ENCODE measurements at places on chromosomes 7 and 10.
A peak's percentile ranks its signal among the peaks of the same experiment; 100 is the strongest.

- DNase-seq = no peak
These were observed 28.0 kb upstream of the GNAI1 start for GRCh38 chr7:80106498-80107113.

- no peak for DNase-seq
These were observed 24.6 kb upstream of the FAM170B start for GRCh38 chr10:49158404-49158803.

GRCh38 chr10:77214799-77215198 lies 422.8 kb downstream of the KCNMA1 start:
- no peak for DNase-seq

DNA sequence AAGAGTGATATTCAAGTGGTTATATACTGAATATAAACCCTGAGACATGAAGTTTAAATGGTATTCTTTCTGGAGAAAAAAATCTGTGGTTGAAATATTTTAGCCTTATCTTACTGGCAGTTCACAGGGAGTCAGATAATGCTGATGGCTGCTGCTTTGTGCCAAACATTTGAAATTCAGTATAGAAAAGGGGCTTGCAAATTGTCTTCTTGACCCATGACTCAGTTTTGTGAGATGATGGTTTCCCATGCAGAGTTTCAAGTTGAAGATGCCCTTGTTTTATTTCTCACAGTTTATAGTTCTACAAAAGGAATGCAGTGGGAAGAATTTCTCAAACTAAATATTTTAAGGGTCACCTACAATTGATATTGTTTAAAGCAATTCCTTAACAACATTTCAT lies 251.1 kb upstream of the MEOX2 start:
- no peak for DNase-seq

DNA sequence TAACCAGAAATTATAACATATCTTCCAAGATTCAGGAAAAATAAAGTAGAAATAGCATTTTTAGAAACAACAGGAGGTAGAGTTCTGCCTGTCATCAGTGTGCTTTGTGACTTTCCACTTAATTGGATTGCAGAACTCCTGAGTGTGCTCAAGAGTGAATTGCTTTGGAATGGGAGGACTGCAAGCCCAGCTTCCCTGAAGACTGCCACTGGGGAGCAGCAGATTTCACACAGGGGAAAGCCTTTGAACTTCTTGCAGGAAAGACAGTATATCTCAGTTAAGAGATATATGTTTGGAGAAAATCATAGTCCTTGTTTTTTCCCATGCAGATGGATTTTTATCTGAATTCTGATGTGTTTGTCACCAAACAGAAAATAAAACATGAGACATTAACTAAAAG lies 124.5 kb downstream of the TMEM168 start:
- no peak for DNase-seq

DNA sequence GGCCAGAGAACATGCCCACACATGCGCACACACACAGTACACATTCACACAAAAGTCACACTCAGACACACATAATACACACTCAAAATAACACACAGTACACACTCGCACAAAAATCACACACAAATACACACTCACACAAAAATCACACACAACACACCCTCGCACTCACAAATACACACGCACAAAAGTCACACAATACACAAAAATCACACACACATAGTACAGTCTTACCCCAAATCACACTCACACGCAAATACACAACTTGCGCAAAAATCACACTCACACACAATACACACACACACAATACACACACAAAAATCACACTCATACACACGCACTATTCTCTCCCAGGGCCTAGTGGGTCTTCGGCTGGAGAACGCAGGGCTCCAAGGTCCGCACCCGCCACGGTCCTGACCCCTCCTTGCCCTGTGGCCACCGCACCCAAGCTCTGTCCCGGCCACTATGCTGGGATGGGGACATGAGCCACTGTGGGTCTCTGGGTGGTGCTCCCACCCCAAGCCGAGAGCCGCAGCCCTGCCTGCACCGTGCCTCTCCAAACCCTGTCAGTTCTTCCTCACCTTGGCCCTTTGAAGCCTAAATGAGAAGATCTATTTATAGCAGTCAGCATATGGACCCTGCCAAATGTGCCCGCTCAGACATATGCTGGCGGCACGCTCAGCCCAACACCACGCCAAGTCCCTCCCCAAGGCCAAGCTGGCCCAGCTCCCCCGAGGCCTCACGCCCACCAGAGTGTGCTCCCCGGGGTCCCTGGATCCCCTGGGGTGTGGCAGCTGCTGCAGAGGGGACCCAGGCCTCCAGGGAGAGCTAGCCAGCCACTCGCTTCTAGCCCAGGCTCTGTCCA lies 55.9 kb downstream of the ELFN1 start:
- no peak for DNase-seq

DNA sequence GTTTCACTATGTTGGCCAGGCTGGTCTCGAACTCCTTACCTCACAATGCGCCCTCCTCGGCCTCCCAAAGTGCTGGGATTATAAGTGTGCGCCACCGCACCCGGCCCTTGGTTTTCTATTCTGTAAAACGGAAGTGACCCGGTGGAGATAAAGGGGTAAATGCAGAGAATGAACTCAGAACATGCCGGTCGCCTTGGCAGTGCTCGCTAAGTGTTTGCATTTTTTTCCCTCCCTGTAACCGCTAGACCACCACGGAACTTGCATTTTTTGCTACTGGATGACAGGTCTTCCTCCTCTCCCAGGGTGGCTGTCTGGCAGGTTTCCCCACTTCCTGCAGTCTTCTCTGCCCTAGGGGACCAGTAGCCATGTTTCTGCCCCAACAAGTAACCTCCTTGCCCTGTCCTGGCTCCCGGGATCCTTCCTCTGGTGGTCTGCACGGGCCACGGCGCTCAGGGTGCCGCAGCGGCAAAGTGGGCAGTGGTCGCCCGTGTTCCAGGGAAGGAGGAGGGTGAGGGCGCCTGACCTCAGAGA lies 18.8 kb upstream of the GNA12 start:
- no peak for DNase-seq

GRCh38 chr7:131919920-131920709 lies 363.7 kb upstream of the PODXL start:
- DNase-seq = no peak

GRCh38 chr7:108135446-108136190 lies 5.5 kb upstream of the LAMB4 start:
- DNase-seq = no peak

GRCh38 chr7:50631639-50632038 lies 66.4 kb upstream of the DDC start:
- no peak for DNase-seq

- no peak for DNase-seq
These were observed 4.8 kb upstream of the TRDMT1 start for GRCh38 chr10:17206210-17206709.

- no peak for DNase-seq
These were observed 567 bp downstream of the GTF2IRD1 start for GRCh38 chr7:74454021-74454924.

- no peak for DNase-seq
These were observed 16.1 kb upstream of the CAV2 start for GRCh38 chr7:116483271-116483942.

DNA sequence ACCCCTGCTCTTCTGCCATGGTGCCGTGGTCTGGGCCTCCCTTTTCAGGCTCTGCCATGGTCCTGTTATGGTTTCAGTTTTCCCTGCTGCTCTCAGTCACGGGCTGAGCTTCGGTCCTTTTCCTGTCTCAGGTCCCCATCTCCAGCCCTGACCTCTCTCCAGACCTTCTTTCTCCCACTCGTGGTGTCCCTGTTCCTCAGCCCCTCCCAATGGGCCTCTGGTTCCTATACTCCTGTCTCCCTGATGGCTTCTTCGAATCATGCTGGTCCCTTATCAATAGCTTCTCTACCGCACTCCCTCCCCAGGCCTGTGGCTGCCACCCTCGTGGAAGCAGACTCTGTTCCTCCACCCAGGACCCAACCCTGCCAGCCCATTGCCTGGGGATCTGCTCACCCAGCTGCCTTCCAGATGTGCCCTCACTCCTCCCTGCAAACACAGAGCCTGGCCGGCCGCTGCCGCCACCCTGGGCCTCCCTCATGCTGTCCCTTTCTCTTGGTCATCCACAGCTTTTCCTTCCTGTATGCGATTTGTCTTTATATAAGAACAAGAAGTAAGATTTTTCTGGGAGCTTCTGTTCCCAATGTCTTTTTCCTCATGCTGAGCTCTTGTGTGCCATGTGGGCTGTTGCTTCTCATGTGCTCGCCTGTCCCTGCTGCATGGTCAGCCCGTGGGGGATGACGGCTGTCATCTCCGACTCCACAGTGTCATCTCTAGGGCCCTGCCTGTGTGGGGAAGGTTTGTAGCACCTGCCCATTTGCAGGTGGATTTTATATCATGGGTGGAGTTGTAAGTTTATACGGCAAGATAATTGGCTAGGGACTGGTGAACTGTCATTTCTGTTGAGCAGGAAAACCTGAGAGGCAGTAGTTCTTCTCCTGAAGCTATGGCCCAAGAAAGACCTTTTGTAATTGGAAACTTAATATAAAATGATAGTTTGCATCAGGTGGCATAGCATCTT lies 126.7 kb downstream of the NT5C2 start:
- no peak for DNase-seq

GRCh38 chr7:5443678-5444077 lies 20.0 kb upstream of the TNRC18 start:
- DNase-seq = no peak

DNA sequence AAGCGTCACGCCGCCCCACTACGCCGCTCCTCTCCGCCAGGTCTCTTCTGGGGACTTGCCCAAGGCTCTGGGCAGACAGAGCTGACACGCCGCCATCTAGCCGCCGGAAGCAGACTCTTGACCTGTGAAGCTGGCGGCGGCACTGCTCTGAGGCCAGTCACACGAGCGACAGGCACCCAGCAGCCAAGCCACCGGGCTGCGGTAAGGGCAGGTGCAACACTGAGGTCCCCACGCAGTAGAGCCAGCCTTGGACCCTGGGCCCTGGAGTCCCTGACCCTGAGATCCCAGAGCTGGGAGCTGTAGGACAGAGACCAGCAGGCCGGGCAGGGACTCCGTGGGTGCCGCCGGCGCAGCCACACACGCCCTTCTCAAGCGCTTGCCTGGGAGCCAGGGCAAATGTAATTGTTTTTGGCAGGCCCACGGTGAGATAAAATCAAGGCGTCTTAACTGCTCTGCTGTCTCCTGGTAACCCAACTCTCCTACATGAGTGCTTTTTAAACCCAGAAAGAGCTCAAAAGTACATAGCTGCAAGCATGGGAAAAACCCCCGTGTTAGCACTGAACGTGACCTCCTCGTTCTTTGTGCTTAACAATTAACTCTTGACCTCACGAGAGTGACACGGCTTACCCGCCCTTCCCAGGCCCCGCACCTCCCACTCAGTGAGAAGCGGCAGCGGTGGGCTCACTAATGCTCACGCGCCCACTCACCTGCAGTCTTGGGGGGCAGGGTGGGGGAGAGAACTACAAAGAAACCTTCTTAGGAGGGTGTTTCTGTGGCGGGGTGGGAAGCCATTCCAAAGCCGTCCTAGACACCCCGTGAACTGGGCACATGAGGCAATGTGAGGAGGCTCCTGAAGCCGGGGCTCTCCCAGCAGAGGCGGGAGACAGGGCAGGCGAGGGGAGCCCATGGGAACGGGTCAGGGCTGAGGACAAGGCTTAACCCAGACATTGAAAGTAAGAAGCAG lies 8.5 kb downstream of the GPER1 start:
- peak; percentile 47 for DNase-seq

GRCh38 chr7:510782-511281 lies 8.8 kb downstream of the PDGFA start:
- peak; percentile 16 for DNase-seq

GRCh38 chr7:17564678-17565212 lies 266.3 kb downstream of the AHR start:
- no peak for DNase-seq

- no peak for DNase-seq
These were observed 53.8 kb downstream of the TMEM26 start for GRCh38 chr10:61399406-61399805.

DNA sequence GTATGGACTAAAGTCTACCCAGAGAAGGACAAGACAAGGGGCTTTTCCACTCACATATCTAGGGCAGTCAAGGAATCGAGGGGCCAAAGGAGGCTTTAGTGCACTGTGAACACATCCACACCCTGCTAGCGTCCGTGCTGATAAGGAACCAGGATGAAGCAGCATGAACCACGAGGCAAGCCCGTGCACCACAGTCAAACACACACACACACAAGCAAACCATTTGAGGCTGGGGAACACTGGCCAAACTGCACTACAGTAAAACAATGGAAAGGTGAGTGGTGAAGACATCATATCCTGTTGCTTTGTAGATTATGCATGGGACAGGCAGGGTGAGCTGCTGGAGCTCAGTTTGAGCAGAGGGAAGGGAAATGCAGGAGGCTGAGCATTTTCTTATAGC lies 177.4 kb upstream of the CDCA7L start:
- peak; percentile 45 for DNase-seq

DNA sequence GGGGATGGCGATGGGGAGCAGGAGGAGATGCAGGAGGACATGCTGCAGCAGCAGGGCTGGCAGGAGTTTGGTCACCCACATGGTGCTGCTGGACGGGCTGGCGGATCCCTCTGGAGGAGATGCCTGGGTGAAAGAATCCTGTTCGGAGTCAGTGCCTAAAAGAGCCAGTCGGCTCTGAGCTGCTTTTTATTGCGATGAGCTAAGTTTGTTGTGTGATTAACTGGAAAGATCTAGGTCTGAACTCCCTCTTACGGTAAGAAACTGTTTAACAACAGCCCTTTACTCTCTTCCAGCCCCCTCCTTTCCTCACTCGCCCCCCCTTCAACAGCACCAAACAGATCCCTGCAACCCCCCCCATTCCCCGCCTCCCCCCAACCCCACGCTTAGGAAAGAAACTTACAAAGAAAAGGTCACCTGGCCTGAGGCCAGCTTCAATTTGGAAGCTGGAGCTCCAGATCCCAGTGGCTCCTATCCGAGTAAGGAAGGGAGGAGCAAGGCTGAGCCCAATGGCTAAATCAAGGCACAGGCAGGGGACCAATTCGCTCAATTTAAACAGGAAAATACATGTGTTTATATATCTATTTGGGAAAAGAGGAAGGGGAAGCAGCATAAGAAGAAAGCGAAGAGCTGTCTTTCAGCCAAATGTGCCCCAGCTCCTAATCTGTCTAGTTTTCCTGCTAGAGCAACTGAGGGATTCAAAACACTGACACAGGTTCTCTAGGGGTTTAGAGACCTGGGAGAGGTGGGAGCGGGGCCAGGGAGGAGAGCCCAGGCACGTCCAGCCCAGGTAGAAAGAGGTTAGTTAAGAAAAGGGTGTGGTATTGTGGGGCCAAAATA lies at the start of gene HGF:
TSS of gene HGF (minus strand) at position 157 of the 837 bp plus-strand sequence. CDS start at position 81, 76 bp downstream.
- peak; percentile 81 for DNase-seq

DNA sequence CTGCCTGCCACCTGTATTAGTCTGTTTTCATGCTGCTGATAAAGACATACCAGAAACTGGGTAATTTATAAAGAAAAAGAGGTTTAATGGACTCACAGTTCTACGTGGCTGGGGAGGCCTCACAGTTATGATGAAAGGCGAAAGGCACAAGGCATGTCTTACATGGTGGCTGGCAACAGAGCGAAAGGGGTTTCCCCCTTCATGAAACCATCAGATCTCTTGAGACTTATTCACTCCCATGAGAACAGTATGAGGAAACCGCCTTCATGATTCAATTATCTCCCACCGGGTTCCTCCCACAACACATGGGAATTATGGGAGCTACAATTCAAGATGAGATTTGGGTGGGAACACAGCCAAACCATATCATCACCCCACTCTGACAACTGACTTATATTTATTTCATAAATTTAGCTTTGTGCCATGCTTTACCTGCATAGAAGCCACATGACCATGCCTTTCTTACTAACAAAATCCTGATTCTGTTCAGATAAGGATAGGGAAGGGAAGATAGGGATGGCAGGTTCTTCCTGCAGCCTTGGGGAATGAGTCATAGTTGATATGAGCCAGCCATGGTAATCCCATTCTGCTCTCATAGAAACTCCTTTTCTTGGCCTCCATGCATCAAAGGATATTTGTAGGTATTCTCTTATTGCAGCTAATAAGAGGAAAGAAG lies 191.3 kb upstream of the AGK start:
- no peak for DNase-seq

GRCh38 chr10:77247031-77247990 lies 390.3 kb downstream of the KCNMA1 start:
- no peak for DNase-seq
